Lung (tissue), 17 donors: ENCODE measurements at places on chromosomes 5 and 9.

DNA sequence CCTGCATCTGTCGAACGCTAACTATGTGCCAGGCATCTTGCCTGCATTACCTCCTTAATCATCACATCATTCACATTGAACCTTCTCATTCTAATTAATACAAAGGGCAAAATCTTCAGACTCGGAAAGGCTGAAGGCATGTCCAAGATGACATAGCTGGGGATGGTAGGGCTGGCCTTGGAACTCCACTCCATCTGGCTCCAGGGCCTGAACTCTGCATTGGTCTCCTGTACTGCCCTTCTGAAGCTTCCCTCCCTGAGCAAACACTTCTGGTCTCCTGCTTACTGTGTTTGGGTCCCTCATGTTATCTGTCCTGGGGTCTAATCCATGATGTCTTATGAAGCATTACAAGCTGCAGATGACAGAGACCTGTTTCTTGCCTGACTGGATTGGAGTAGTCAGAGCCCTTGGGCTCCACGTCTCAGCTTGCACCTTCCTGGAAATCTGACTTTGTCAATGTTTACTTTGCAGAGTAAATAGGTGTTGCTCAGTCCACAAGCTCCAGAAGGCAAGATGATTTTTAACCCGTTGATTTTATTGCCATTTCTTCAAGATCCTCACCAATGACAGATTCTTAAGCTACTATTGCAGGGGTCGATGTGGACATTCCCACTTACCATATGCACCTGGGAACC, 106.1 kb downstream of the GALNT10 start:
- DNase-seq = no peak

- peak; percentile 31 for DNase-seq
Observed at GRCh38 chr5:68521776-68522175, 306.2 kb downstream of the PIK3R1 start.

- DNase-seq = no peak
Observed at GRCh38 chr9:95311961-95312360, 5.5 kb downstream of the FANCC start.

DNA sequence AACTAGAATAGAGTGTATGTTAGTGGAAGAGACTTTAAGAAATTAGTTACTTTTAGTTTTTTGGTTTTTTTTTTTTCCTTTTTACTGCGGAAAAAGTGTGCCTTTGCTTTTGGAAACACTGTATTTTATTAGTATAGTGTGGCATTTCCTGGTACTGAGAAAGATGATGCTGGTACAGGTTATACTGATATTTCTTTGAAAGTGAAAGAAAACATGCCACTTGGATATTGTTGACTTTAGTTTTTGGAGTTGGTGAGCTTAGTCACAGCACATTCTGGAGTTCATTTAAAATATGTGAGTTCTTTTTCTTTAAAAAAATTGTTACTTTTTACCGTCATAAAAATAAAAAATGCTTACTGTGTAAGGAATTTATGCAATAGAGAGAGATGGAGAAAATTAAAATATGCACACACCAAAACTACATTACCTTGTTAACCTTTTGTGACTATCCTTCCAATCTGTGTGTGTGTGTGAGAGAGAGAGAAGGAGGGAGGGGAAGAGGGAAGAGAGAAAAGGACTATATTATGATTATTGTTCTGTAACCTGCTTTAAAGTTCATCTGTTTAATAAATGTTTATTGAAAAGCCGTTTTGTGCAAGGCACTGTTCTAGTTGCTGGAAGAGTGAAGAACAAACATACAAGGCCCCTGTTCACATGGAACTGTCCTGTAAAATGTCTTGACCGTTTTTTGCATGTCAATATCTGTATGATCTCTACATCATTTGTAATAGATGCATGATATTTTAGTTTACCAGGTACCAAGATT, 1.9 kb downstream of the UGCG start:
- DNase-seq = peak; percentile 26

DNA sequence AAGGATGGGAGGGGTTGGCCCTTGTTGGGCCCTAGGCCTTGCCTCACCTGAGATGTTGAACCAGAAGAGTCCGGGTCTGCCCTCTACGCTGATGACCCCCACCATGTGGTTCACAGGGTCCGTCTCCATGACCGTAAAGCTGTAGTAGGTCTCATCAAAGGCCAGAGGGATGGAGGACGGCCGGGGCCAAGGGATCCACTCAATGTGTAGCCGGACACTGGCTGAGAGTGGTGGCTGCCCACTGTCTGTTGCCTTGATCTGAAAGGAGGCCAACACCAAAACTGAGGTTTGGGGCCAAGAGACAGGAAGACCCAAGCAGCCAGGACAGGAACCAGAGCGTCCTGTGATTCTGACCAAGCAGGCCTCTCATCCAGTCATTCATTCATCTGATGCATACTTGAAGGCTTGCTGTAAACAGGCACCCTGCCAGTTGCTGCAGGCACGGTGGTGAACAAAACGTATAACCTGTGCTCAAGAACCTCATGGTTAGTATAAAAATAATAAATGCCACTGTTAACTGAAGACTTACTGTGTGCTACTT, 37.9 kb downstream of the FAT2 start:
- DNase-seq = no peak

- DNase-seq = peak; percentile 57
Observed at GRCh38 chr5:175743676-175744210, 85.9 kb downstream of the HRH2 start.

DNA sequence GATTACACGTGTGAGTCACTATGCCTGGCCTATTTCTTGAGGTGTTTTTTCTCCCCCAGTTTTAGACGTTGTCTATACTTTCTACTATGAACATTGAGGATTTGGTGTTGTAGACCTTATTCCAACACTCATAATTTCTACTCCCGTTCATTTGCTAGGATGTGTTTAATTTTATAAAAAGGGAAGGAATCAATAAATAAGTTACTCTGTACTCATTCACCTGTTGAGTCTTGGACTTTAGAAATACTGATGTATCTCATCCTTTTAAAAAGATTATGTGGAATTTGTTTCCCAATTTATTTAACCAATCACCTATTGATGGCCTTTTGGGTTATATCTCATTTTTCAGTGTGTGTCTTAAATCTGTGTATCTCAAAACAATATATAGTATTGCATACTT, 3.2 kb downstream of the CDK7 start:
- no peak for DNase-seq

GRCh38 chr5:80128141-80128540, 93.0 kb downstream of the THBS4 start:
- no peak for DNase-seq

GRCh38 chr9:34158362-34158869, 20.4 kb upstream of the UBAP1 start:
- peak; percentile 64 for DNase-seq

GRCh38 chr9:69455311-69455710, 130.3 kb downstream of the ENTREP1 start:
- peak; percentile 44 for DNase-seq

DNA sequence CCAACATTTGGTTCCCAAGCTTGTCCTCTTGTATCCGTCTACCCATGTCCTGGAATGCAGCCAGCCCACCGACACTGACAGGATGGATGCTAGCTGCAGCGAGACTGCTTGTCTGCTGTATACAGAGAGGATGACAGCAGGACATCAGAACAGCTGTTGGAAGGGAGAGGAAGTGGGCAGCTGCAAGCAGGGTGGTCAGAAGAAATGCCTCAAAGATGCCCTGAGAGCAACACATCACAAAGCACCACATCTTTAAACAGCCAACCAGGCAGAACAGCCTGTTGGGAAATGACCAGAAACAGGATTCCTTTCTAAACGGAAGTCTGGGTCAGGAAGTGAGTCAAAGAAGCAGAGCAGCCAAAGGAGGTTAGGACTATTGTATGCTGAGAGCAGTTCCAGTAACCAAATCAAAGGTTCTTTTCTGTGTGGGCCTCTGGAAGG, 219.1 kb downstream of the NDUFS4 start:
- peak; percentile 31 for DNase-seq

- peak; percentile 72 for DNase-seq
Observed at GRCh38 chr5:147949711-147950573, 43.6 kb upstream of the C5orf46 start.

DNA sequence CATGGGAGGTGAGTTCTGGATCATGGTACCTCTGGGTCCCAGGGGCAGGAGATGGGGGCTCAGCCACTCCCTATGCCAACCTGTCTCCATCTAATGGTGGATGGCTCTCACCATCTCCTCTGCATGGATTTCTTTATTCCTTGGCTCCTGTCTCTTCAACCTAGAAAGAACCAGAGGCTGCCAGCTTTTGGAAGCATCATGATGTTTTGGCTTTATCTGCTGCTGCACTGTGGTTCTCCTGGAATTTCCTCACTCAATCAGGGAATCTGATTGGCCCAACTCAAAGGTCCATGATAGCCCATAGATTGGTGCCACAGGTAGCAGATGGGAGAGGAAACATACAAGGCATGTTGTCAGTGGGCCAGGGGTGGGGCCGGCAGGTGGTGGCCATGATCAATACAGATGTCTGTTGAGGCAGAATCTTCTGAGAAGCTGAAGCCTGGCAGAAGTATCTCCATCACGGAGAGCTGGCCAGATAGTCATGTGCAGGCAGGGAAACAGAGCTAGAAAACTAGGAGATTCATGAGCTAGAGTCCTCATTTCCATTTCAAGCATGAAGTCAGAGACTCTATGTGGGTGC, 158.2 kb downstream of the MACROH2A1 start:
- no peak for DNase-seq

GRCh38 chr9:19999491-20000057, 210.7 kb upstream of the SLC24A2 start:
- DNase-seq = no peak

DNA sequence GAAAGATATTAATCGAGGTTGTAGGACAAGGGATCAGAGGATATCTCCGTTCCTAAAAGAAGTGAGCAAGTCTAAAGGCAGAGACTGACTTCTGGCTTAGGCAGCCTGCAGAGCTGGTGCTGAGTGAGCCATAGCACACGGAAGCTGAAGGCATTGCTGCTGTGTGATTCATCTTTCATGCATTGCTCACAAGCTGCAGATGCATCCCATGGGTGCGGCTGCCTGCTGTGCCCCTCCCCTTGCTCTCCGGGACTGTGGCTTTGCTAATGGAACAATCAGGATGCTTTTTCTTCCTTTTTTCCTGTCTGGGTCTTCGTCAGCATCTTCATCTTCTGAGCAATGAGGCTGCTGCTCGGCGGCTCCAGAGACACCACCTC, 341.4 kb downstream of the DIRAS2 start:
- peak; percentile 32 for DNase-seq

DNA sequence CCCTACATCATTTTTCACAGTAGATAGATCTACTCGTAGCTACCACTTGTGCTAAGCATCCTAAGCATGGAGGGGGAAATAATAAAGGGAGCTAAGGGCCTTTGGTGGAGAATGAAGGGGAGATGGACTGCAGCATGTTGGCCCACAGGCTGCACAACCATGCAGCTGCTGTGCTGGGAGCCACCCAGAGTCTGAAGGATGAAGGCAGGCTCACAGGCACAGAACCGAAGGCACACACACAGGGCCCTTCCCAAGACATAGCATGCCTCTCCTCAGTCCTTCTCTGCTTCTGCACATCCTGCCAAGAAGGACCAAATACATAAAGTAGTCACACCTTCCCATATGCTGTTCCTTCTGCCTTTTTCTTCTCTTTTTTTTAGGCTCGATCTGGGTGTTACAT, 6.6 kb downstream of the FAM193B start:
- DNase-seq = no peak

GRCh38 chr5:21581508-21581907, 1271.6 kb downstream of the CDH12 start:
- DNase-seq = no peak

GRCh38 chr5:155252025-155252424, 238.5 kb downstream of the KIF4B start:
- no peak for DNase-seq

- DNase-seq = no peak
Observed at GRCh38 chr9:36637491-36638270, 65.0 kb downstream of the MELK start.

DNA sequence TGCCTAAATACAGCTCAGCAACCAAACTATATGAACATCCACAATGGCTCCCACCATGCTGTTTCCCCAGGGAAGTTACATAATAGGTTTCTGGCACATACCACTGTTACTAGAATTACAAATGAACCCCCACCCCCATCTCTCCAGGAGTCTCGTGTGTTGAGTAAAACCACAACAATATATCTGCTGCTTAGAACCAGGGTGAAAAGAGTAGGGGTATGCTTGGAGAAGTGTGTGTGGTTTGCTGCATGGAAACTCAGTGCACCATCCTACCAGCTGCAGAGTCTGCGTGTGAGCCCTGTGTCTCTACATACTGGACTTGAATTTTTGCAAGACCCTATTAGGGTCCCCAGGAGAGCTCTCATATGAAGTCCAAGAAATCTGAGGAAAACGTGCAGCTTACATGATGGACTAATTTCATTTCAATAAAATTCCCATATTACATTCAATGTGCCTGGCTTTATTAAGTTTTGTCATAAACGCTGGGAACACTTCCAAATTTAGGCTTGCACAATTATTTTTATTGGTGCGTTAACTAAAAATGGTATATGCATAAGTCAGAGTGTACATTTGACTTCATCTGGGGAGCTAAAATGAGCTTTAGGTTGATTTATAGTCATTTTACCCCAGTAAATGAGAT, 104.5 kb upstream of the NFIB start:
- peak; percentile 86 for DNase-seq

GRCh38 chr5:171966270-171966669, 40.2 kb downstream of the FBXW11 start:
- no peak for DNase-seq
